ENCODE measurements at places on chromosomes 12 and 14.
A peak's percentile ranks its signal among the peaks of the same experiment; 100 is the strongest.

DNA sequence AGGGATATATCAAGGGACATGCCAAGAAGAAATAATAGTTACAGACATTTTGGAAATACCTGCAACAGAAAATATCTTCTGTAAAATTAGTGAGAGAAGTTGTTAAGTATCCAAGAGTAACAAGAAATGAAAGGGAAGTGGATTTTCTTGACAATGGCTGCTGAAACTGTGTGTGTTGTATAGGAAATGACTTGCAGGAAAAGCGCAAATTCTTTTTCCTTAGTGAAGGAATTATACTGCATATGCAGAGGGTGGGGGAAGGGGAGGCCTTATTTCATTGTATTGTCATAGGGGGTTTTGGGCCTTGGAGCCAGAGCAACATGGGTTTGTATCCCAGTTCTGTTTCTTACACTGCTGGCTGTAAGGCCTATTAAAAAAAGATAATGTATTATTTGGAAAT is 84.4 kb upstream of the DDHD1 start:
- DNase-seq, result no peak
- no peaks in the 10 kb centered on the region for H3K4me1 ChIP-seq
- H3K4me3 ChIP-seq, result no peak overlapping the region
- no peaks in the 10 kb centered on the region for H3K27me3 ChIP-seq
- H3K27ac ChIP-seq, result peak overlapping the region; percentile 41

- DNase-seq, result no peak
- no peaks in the 10 kb centered on the region for H3K4me1 ChIP-seq
- no peaks in the 10 kb centered on the region for H3K27me3 ChIP-seq
- peaks cover 61% of the 10 kb centered on the region for H3K36me3 ChIP-seq
Measured at GRCh38 chr12:132649226-132649945, 30.8 kb downstream of the P2RX2 start.

DNA sequence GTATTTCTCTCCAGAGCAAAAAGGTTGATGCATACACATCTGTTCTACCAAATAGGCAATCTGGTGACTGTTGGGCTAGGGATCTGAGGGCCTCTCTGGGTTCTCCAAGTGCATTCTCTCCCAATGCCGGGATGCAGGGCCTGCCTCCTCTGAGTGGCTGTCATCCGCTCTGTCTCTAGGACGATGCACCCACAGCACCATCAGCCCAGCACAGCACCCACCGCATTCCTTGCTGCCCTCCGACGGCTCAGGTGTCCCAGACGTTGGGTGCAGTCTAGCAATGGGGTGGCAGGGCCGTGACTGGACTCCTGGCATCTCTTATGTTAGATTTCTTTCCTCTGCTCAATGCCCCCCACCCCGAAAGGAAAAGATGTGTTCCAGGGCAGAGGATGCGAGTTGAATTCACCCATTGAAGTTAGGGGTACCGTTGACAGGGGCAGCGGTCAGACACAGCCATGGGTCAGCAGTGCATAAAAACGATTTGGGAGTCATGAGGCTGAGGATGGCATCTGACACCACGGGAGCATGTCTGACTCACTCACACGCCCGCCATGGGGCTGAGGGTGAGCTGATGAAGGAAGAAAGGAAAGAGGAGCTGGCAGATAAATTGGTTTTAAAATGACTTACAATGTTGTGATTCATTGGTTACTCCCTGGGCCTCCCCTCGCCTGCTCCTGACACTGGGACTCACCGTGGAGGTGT is 93.2 kb upstream of the C14orf180 start:
- H3K27me3 ChIP-seq, result no peaks in the 10 kb centered on the region
- no peaks in the 10 kb centered on the region for H3K4me1 ChIP-seq
- H3K27ac ChIP-seq, result no peak overlapping the region
- no peaks in the 10 kb centered on the region for H3K36me3 ChIP-seq
- no peak for DNase-seq

- H3K27ac ChIP-seq, result peak overlapping the region; percentile 53
- no peaks in the 10 kb centered on the region for H3K36me3 ChIP-seq
- H3K4me1 ChIP-seq, result peaks cover 53% of the 10 kb centered on the region
- H3K27me3 ChIP-seq, result no peaks in the 10 kb centered on the region
Measured at GRCh38 chr12:42741771-42742510, 152.4 kb upstream of the PRICKLE1 start.

- peak overlapping the region; percentile 75 for H3K27ac ChIP-seq
- H3K27me3 ChIP-seq, result no peaks in the 10 kb centered on the region
- H3K36me3 ChIP-seq, result no peaks in the 10 kb centered on the region
- H3K4me1 ChIP-seq, result no peaks in the 10 kb centered on the region
- peak; percentile 24 for DNase-seq
Measured at GRCh38 chr12:91178139-91178561, 4.5 kb downstream of the DCN start.

DNA sequence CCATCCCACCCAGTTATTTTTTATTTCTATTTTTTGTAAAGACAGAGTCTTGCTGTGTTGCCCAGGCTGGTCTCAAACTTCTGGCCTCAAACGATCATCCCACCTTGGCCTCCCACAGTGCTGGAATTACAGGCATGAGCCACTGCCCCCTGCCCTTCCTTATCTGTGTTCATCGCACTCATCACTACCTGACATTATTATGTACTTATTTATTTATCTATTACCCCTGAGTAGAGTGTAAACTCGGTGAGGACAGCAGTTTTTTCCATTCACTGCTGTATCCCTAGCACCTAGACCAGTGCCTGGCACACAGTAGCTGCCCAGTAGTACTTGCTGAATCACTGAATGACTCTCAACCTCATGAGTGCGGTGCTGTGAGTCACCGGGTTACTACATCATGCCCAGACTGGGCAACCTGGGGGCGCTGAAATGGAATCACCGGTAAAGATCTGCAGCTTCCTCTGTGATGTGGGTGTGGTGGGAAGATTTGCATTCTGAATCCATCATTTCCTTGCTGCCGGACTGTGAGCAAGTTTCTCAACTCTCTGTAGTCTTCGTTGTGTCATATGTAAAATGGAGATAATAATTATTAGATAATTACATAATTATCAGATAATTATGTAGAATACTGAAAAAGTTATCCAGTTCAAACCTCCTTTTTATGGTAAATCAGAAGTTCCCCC is 81.9 kb upstream of the USP44 start:
- H3K36me3 ChIP-seq, result no peaks in the 10 kb centered on the region
- no peaks in the 10 kb centered on the region for H3K27me3 ChIP-seq
- H3K27ac ChIP-seq, result peak overlapping the region; percentile 24
- H3K4me3 ChIP-seq, result no peak overlapping the region
- DNase-seq, result peak; percentile 53

- H3K27me3 ChIP-seq, result no peaks in the 10 kb centered on the region
- H3K27ac ChIP-seq, result no peak overlapping the region
- no peak overlapping the region for H3K4me3 ChIP-seq
- no peaks in the 10 kb centered on the region for H3K36me3 ChIP-seq
Measured at GRCh38 chr12:42296503-42297109, 29.3 kb downstream of the ZCRB1 start.

GRCh38 chr14:68395604-68396003 is 397.3 kb downstream of the ZFP36L1 start:
- no peak overlapping the region for H3K4me3 ChIP-seq
- H3K27me3 ChIP-seq, result no peaks in the 10 kb centered on the region
- H3K4me1 ChIP-seq, result peaks cover 13% of the 10 kb centered on the region
- no peaks in the 10 kb centered on the region for H3K36me3 ChIP-seq

DNA sequence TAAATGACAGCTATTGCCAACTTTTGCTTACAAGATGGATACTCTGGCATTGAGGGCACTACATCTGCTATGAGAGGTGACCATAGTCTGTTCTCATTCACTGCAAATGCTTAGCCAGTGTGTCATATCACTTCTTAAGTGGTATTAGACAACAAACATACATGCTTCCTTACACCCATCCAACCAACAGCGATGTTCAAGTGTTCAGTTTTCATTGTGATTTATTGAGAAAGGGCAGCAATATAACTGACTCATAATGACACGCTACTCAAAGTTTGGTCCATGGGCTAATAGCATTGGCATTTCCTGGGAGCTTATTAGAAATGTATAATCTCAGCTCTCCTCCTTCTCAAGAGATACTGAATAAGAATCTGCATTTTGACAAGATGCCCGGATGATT is 181.7 kb downstream of the NPAS3 start:
- H3K4me3 ChIP-seq, result no peak overlapping the region
- no peaks in the 10 kb centered on the region for H3K4me1 ChIP-seq
- no peak overlapping the region for H3K27ac ChIP-seq
- DNase-seq, result no peak
- H3K27me3 ChIP-seq, result no peaks in the 10 kb centered on the region

DNA sequence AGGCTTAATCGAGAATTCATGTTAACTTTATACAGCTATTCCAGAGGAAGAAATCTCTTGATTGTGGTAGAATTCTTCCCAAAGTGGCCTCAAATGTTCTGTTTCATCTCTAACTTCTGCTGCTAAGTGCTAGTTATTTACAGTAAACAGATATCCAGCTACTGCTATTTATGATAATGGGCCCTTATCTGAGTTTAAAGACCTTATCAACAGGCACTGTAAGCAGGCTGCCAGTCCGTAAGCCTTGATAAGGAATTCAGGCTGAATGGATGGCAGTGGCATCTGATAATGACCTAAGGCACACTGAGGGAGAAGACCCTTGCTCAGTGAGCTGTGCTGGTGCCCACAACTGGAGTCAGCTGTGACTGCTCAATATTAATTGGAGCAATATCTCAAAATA is 59.0 kb downstream of the PAX9 start:
- H3K27me3 ChIP-seq, result no peaks in the 10 kb centered on the region
- H3K27ac ChIP-seq, result no peak overlapping the region
- DNase-seq, result no peak
- no peaks in the 10 kb centered on the region for H3K36me3 ChIP-seq

GRCh38 chr12:96140174-96140573 is 54.0 kb upstream of the ELK3 start:
- H3K36me3 ChIP-seq, result no peaks in the 10 kb centered on the region
- no peaks in the 10 kb centered on the region for H3K27me3 ChIP-seq
- H3K4me3 ChIP-seq, result no peak overlapping the region
- no peak overlapping the region for H3K27ac ChIP-seq
- no peak for DNase-seq

GRCh38 chr14:104598910-104599273 is 5.7 kb downstream of the TMEM179 start:
- H3K4me3 ChIP-seq, result no peak overlapping the region
- no peaks in the 10 kb centered on the region for H3K36me3 ChIP-seq
- no peak for DNase-seq
- no peaks in the 10 kb centered on the region for H3K4me1 ChIP-seq

GRCh38 chr12:107884769-107885694 is 110.5 kb downstream of the ASCL4 start:
- no peak overlapping the region for H3K27ac ChIP-seq
- no peaks in the 10 kb centered on the region for H3K4me1 ChIP-seq
- H3K27me3 ChIP-seq, result no peaks in the 10 kb centered on the region
- peak; percentile 53 for DNase-seq

DNA sequence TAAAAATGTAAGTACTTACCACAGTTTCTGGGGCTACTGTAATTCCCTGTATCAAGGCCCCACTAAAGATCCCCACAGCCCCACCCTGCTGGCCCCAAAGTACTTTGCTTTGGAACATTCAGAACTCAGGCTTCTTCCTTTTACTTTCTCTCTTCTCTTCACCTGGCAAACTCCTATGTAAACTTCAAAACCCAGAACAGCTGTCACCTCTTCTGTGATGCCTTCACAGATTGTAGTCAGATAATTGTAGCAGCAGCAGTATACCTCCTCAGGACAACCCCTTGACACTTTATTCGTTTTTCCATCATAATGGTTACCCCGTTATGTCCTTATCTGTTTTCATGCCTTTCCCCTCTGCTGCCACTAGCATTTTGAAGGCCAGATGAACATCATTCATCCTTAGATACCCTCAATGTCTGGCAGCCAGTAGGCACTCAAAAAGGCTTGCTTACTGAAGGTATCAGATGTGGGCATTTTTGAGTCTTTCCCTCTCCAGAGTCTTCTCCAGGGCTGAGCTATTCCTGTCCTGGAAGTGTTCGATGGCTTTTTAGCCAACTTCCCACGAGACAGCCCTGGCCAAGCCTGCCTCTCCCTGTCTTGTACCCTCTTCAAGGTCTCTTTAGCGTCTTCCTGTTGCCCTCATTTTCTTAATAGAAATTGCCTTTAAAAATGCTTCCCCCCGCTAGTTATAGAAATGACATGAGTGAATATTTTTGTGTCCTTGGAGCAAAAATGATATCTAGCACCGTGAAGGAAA is 7.4 kb downstream of the PLBD2 start:
- H3K4me1 ChIP-seq, result peaks cover 19% of the 10 kb centered on the region
- no peak overlapping the region for H3K4me3 ChIP-seq
- H3K27ac ChIP-seq, result no peak overlapping the region
- H3K27me3 ChIP-seq, result no peaks in the 10 kb centered on the region

- peak overlapping the region; percentile 96 for H3K27ac ChIP-seq
- H3K27me3 ChIP-seq, result no peaks in the 10 kb centered on the region
- H3K36me3 ChIP-seq, result no peaks in the 10 kb centered on the region
- H3K4me3 ChIP-seq, result peak overlapping the region; percentile 80
Measured at GRCh38 chr12:62258941-62259630, 1.1 kb upstream of the USP15 start.

DNA sequence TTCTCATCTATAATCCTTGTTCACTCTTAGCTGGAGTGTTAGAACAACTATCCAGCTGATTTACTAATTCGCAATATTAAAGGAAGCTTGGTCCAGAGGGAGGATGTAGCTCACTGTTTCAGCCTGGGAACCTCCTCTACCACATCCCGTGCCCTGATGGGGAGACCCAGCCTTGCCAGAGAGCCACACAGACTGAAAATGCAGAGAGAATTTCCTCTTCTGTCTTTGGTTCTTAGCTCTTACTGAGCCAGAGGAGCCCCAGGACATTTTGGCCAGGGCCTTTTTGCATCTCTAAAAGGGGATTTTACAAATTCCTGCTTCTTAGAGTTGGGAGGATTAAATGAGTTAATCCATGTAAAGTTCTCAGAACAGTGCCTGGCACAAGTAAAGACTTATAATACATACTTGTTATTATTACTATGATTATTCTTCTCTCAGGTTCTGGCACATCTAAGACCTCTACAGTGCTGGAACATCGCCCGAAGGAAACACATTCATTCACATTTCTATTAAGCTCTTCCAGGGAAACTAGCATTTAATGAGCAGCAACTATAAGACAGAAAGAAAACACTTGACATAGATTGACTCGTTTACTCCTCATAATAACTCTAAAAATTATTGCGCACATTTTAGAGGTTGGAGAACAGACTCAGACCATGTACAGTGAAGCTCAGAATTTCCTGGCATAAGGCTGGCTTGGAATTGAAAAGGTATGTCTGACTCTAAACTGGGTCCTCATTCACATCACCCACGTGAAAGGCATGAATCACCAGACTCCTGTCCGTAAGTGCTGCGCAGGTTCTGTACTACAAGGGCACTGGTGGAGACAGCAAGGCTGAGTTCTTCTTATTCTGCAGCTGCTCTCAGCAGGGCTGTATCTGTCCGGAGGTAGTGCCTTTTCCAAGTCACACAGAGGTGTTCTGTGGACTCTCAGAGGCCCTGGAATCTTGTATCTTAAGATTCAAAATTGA is 27.8 kb upstream of the AEBP2 start:
- no peak for DNase-seq
- H3K4me3 ChIP-seq, result no peak overlapping the region
- no peaks in the 10 kb centered on the region for H3K27me3 ChIP-seq

GRCh38 chr12:104142543-104142942 is 4.5 kb upstream of the NFYB start:
- H3K4me3 ChIP-seq, result no peak overlapping the region
- H3K27ac ChIP-seq, result no peak overlapping the region
- H3K4me1 ChIP-seq, result no peaks in the 10 kb centered on the region
- no peaks in the 10 kb centered on the region for H3K27me3 ChIP-seq
- no peak for DNase-seq

- DNase-seq, result no peak
- H3K4me3 ChIP-seq, result no peak overlapping the region
- H3K27ac ChIP-seq, result no peak overlapping the region
Measured at GRCh38 chr14:98093111-98093510, 1178.9 kb downstream of the BCL11B start.

- no peaks in the 10 kb centered on the region for H3K4me1 ChIP-seq
- no peaks in the 10 kb centered on the region for H3K36me3 ChIP-seq
- H3K27me3 ChIP-seq, result no peaks in the 10 kb centered on the region
- no peak for DNase-seq
Measured at GRCh38 chr12:42502682-42503081, 86.9 kb downstream of the PRICKLE1 start.

Measured in heart left ventricle (tissue), 16 donors.